ENCODE measurements at places on chromosomes 16 and 17.

DNA sequence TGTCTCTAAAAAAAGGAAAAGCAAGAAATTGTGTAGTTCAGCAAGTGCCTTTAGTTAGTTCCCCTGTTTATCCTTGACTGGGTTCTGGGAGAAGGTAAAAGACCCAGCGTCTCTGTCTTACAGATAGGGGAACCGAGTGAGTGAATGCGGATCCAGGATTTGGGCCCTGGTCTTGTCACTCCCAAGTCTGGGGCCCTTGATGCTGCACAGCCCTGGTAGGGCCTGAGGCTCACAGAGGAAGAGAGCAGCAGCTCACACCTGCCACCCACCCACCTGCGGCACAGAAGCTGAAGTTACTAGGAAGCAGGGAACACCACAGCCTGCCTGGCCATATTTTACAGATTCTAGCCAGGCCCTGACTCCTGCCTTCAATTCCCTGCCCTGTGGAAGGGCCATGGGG, 22.2 kb downstream of the LASP1 start:
- DNase-seq, result no peak

DNA sequence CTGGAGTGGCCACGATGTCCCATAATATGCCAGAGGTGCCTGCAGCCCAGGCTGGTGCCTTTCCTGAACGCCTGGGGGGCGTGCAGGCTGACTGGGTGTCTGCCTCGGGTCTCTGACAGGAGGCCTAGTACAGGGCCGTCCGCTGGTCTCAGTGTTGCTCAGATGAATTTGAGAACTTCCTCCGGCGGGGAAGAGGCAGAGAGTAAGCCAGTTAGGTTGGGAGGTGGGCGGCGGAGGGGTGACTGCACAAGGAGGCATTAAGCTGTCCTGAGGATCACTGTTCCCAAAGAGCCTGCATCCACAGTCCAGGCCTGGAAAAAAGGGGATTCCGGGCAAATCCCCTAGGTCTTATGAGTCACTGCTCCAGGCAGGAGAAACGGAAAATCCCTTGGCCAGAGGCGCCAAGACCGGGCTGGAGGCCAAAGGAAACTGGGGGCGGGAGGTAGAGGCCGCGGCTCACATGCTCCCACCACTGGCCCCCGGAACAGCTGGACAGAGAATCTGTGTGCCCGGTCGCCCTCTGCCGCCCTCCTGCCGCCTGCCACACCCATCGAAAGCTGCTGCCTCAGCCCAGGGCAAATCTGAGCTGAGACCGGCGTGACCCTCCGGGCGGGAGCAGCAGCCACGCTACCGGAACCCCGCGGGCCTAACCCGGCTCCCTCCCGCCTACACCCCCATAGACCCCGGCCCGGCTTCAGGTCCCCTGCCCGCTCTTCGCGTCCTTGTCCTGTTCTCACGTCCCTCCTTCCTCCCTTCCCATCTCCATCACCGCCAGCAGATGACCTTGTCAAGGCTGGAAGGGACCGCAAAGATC, 1.2 kb downstream of the TRIM47 start:
- peak; percentile 50 for DNase-seq

DNA sequence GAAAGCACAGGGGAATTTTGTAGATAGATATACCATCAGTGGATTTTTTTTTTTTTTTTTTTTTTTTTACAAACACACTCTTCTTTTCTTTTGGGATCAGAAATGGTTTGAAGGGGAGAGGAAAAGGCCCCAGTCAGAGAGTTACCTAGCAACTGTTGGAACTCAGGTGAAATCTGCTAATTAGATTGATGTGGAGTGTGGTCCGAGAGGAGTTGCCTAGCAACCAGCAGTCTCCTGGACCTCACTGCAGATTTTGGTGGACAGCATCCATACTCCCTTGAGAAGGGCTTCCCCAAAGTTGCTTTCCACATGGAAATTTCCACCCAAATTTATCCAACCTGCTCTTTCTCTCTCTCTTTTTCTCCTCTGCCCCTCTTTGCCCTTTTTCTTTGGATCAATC, 165.4 kb downstream of the UTP18 start:
- no peak for DNase-seq

DNA sequence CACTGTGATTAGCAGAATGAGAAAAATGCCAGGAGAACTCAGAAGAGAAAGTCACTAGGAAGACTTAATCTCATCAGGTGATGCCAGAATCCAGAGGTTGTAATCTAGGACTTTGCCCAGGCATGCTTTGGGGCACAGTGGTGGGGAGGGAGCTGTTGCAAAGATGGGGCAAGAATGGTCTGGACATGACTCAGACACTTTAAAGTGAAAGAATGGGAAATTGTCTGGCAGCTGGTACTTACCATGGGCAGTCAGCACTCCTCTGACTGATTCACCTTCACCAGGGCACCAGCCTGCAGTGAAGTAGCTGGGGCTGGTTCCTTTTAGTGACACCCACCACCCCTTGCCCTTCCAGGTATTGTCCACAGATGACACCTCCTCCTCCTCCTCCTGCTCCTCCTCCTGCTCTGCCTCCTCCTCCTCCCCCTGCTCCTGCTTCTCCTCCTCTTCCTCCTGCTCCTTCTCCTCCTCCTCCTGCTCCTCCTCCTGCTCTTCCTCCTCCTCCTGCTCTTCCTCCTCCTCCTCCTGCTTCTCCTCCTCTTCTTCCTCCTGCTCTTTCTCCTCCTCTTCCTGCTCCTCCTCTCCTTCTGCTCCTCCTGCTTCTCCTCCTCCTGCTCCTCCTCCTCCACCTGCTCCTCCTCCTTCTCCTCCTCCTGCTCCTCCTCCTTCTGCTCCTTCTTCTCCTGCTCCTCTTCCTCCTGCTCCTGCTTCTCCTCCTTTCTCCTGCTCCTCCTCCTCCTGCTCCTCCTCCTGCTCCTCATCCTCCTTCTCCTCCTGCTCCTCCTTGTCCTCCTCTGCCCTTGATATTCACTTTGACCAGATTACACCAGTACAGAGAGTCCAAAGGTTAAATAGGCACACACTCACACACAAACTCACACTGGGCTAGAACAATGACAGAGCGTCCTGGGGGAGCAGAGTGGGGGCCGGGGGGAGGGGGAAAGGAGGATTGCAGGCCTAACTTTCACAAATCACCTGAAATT, at the start of gene CHD9NB:
Gene CHD9NB (minus strand): TSS at position 379 of the 983 bp plus-strand sequence. CDS start 8,739 bp downstream, outside the sequence.
- DNase-seq, result no peak

GRCh38 chr16:82660075-82660645, 33.4 kb downstream of the CDH13 start:
- no peak for DNase-seq

DNA sequence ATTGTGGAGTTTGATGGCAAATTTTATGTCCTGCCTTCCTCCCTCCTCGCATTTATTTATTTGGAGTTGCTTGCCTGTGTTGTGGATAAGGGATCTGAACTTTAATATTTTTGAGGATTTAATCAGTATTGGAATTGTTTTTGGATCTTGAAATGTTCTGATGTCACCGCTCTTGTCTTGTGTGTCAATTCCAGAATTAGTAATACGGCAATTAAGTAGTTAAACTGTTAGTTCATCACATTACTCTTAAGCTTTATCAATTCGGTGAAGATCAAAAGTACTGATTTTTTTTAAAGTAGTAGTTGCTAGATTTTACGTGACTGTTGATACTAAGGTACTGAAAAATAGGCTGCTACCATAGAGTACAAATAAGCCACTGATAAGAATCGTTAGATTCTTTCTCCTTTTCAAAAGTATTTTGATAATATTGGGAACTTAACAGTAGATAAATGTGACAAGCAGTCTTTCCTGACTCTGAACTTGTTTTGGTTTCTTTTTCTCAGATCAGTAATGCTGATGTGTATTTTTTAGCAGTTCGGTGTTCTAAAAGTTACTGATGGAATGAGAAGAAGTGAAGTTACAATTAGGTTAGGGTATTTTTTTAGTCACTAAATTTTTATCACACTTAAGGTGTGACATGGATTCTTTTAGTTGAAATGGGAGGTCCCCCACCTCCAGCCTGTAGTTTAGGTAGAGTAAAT, 2.0 kb downstream of the RBBP6 start:
- DNase-seq, result no peak

DNA sequence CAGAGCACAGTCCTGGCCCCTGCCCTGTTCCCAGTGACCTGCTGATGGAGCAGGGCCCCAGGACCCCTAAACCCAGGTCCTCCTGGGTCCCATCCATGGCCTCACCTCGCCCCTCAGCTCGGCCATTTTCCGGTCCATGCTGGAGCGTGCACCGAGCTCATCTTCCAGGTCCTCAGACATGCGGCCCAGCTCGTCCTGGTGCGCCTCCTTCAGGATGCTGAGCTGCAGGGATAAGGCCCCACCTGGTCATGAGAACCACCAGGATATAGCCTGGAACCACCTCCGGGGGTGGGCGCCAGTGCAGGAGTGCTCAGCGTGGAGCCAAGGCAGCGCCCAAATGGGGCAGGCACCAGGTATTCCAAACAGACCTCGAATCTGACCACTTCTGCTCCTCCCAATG, 17.9 kb downstream of the CCDC102A start:
- DNase-seq, result no peak

DNA sequence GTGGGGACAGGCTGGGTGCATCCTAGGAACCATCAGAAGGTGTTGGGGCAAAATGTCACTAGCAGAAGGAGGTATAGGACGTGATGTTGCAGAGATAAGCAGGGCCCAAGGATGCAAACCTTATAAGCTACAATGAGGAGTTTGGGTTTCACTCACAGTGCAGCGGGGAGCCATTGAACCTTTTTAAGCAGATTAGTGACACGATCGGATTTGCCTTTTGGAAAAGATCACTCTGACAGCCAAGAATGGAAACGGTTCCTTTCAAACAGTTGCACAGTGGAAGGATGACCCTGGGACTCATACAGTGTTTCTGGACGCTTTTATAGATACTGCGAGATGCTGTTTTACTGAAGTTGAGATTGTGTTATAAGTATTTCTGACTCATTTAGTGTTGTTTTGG, 131.8 kb upstream of the CACNG3 start:
- no peak for DNase-seq

DNA sequence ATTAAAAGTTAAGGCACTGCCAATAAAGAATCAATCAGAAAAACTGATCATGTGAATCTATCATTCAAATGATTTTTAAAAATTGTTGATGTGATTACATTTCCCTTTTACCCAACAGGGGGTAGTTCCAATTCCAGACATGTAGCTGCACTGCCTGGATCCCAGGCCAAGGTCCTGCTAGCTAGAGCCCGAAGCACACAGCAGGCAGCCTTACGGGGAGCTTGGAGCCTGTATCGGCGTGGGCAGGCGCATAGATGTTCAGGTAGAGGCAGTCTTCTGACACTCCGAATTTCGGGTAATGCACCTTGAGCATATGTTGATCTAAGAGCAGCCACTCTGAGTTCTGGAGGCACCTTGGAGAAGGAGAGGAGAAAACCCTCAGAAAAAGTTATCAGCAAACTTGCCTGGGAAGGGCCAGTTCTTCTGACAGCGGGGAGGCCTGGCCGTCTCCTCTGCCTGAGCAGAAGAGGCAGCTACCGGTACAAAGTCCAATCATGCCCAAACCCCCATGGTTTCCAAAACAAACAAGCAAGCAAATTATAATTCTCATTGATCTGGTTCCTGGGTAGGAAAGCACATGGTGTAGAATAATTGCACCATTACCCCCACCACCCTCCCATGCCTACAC, 3.6 kb downstream of the CES5A start:
- no peak for DNase-seq

Data from SHP77 treated with DMSO at 0.1 percent for 48 hours (cell line).